ENCODE measurements at places on chromosomes 1 and 21.

DNA sequence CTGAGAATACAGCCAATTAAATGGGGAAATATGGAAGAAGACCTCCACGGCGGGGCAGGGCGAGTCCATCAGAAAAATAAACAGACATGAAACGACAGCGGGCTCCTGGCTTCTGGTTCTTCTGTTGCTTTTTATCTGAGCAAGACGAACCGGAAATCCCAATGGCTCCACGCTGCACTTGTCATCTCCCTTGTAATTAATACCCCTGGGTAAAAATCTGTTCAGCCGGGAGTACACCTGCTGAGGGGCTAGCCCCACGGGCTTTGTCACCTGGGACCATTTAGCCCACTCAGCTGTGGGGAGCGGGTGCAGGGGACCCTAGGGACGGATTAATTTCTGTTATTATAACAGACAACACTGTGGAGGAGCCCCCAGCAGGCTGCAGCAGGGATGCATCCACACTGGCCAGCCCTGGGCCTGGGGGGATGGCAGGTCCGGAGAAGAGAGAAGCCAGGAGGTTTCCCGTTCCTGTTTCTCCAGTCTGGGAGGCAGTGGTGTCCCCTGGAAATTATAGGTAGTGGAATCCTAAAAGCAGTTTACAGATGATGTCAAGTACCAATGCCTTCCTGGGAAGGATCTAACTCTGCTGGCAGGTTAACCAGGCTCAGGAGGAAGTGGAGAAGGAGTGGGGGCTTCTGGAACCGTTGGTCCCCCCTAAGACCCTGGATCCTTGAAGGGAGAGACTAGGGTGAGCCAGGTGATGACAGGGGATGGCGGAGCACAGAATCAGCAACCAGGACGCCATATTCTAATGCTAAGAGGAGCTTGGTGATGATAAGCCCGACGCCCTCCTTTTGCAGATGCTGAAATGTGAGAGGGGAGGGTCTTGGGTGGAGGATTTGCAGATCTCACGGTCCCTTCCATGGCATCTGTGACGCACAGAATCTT, 566.1 kb downstream of the PTPRU start:
- DNase-seq: no peak

- DNase-seq: no peak
Measured at GRCh38 chr1:97599447-97599846, 321.4 kb downstream of the DPYD start.

GRCh38 chr1:14499312-14500040, 99.0 kb upstream of the KAZN start:
- DNase-seq: no peak

DNA sequence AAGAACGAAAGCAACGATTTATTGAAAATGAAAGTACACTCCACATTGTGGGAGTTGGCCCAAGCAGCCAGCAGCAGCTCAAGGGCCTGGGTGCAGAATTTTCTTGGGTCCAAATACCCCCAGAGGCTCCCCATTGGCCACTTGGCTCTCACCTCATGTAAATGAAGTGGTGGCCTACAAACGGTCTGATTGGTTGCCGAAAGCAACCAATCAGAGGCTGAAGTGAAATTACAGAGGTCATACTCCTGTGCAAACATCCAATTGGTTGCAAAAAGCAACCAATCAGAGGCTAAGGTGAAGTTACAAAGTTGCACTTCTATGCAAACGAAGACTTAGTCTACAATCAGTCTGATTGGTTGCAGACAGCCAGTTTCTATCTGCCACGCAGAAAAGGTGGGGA, 31.9 kb downstream of the FAM163A start:
- DNase-seq: no peak

- no peak for DNase-seq
Measured at GRCh38 chr1:2868571-2869195, 67.2 kb upstream of the TTC34 start.

- DNase-seq: peak; percentile 53
Measured at GRCh38 chr21:38945545-38946245, 140.0 kb downstream of the ETS2 start.

- no peak for DNase-seq
Measured at GRCh38 chr21:36703626-36704280, 4.8 kb downstream of the SIM2 start.

DNA sequence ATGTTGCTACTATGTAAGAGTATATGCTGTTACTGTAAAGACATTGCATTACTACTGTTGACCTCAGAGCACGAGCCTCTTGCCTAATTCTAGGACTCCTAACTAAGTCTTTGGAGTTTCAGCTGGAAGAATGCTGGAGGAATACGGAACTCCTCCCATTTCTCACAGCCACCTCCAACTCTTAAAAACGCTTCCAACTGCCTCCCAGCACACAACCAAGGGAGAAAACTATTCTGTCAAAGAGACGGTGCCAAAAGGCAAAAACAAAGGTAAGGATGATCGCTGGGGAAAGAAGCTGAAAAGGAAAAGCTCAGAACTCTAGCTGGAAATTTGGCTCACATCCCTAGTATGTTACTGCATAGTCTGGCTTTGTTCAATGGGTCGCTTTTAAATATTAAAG, at the start of gene FMO2:
TSS of gene FMO2 (plus strand) at position 210 of the 400 bp plus-strand sequence. CDS start 414 bp downstream, outside the sequence.
- no peak for DNase-seq

- no peak for DNase-seq
Measured at GRCh38 chr1:78033797-78034172, 12.0 kb upstream of the GIPC2 start.

DNA sequence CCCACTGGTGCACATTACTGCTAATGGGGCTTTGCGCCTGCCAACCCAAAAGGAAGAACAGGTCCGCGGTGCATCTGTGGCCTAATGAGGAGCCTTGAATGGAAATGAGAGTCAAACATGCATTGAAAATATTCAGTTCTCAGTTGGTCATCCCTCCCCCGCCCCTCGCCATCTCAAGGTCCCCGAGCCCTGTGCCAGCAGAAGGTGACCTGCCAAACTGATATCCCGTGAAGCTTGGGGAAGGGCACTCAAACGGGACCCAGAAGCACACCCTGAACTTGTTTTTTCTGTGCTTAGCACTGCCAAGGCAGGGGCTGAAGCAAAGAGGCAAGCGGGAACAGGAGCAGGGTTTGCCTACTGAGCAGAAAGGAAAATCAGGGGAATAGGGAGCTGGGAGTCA, 67.9 kb upstream of the ZNF648 start:
- DNase-seq: no peak

GRCh38 chr21:35265170-35265877, 216.2 kb upstream of the RUNX1 start:
- DNase-seq: no peak

DNA sequence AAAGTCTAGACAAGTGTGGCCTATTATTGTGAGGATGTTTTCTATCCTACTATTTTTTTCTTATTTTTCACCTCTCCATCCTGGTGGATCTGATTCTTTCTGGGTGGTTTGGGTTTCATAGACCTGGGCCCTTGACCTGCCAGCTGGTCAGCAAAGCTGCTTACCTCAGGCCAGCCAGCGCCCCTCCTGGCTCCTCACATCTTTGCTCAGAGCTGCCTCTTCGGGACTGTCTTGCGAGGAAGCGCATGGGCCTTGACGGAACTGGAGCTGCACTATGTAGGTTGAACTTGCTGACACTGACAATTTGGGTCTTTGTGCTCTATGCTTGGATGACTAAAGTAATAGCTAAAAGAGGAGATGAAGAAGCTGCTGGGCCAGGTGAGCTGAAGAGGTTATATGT, 138.5 kb upstream of the SYT6 start:
- no peak for DNase-seq

GRCh38 chr1:27070390-27071048, 57.9 kb upstream of the TENT5B start:
- no peak for DNase-seq

DNA sequence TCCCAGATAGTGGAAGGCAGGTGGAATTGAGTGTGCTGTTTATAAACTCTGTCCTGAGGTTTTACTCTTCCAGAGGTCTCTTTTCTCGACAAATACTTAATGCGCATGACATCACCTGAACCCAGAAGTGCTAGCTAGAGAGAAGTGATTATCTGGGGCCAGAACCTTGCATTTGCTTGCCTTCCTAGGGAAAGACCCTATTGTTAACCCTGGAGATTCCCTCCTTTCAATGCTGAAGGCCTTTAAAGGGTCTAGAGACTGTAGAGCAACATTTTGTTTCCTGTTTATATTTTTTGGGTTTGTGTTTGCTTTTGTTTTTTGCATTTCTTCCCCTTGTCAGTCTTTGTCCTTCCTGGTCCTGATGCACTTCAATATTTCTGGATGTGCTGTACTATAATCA, 36.2 kb downstream of the ATP2B4 start:
- no peak for DNase-seq

DNA sequence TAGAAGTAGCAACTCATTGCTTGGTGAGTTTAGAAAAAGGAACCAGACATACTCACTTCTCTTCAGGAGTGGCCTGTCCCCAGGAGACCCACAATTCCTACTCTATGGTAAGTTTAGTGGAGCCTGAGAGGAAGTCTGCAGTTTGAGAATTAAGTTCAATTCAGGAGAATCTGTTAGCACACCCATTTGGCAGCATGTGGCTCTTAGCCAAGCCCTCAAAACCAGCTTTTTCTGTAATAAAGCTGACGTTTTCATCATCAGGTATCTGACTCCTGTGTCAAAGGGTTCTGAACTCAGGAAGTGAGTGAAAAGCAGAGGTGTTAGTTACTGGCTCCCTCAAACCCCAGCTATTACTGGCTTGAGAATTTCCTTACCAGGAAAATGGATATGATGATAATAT, 20.4 kb upstream of the RGS16 start:
- DNase-seq: no peak

GRCh38 chr1:111833334-111833733, 77.6 kb downstream of the DDX20 start:
- no peak for DNase-seq

DNA sequence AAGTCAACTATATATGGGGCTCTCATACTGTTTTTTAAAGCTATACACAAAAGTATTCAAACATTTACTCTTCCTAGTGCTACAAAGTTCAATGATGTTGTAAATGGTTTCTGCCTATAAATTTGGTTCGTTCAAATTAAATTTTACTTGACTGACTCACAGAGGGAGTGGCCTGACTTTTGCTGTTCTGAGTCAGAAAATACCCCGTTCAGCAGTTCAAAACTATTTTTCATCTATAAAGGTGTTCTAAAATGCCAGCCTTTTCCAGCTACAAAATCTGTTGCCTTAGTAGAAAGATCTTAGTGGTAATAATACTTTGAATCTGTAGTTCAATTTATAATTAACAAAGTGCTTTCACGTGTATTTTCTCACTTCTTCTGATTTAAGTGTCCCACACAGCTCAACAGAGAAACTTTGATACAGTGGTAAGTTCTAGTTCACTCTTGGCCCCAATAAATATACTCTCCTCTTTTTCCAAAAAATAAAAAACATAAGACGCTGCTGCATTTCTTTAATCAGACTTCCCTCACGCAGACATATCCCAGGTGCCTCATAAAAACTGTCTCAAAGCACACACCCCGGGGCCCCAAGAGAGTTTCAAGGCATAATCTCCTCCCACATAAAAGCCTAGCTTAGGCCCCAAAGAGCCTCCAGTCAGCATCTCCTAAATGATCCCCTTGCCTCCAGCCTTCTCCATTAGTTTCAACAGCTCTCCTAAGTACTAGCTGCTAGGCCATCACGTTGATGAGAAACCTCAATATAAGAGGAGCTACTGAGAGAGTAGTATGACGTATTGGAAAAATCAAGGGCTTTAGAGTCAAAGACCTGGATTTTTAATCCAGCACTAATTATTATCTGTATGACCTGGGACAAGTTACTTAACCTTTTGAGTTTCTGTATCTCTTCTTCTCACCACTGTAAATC, 3.2 kb downstream of the PTP4A2 start:
- no peak for DNase-seq

DNA sequence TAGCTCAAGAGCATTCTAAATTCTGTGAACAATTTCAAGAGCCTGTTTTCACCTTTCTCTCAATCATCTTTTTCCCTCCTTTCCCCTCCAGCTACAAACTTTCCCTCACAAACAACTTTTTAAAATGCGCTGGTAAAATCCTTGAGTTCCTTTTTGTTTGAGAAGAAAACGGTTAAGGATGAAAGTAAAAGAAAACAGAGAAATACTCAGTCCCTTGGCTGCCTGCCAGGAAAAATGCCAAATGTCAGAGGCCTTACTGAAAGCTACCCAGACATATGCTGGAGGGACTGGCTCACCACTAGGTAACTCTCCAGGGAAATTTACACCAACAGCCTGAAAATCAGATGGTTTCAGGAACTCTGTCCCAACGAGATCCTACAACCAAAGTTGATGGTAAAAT, 11.0 kb upstream of the SERBP1 start:
- DNase-seq: no peak

DNA sequence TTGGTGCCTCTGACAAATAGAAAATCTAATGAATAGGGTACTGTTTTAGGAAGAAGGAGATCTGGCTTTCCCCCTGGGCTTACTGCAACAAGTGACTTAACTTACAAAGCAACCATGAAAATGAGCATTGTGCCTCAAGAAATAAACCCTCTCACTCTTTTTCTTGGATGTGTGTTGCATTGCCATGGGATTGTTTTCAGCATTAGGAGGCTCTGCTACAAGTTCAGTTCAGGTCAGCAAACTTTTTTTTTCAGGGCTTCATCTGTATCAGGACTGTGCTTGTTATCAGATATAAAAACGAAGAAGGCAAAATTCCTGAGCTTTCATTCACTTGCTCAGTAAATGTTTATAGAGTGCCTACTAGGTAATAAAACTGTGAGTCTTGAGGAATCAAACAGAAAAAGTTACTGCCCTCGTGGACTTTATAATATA, 37.8 kb upstream of the DOCK7 start:
- no peak for DNase-seq

GRCh38 chr1:159881622-159882526, 18.1 kb downstream of the CFAP45 start:
- no peak for DNase-seq

- no peak for DNase-seq
Measured at GRCh38 chr1:228209657-228210056, 1.8 kb downstream of the OBSCN start.

- DNase-seq: no peak
Measured at GRCh38 chr1:168110896-168111545, 25.7 kb downstream of the GPR161 start.

DNA sequence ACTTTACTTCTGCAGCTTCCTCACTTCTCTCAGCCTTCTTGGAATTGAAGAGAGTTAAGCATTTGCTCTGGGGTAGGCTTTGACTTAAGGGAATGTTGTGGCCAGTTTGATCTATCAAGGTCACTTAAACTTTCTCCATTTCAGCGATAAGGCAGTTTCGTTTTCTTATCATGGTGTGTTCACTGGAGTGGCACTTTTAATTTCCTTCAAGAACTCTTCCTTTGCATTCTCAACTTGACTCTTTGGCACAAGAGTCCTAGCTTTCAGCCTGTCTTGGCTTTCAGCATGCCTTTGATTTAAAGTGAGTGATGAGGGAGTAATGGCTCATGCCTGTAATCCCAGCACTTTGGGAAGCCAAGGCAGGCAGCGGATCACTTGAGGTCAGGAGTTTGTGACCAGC, 38.7 kb downstream of the HS2ST1 start:
- DNase-seq: no peak

- no peak for DNase-seq
Measured at GRCh38 chr1:248622570-248623001, 12.3 kb downstream of the OR2T11 start.

Data from retina (tissue), 1 donor.